ENCODE measurements at places on chromosomes 2 and 18.

DNA sequence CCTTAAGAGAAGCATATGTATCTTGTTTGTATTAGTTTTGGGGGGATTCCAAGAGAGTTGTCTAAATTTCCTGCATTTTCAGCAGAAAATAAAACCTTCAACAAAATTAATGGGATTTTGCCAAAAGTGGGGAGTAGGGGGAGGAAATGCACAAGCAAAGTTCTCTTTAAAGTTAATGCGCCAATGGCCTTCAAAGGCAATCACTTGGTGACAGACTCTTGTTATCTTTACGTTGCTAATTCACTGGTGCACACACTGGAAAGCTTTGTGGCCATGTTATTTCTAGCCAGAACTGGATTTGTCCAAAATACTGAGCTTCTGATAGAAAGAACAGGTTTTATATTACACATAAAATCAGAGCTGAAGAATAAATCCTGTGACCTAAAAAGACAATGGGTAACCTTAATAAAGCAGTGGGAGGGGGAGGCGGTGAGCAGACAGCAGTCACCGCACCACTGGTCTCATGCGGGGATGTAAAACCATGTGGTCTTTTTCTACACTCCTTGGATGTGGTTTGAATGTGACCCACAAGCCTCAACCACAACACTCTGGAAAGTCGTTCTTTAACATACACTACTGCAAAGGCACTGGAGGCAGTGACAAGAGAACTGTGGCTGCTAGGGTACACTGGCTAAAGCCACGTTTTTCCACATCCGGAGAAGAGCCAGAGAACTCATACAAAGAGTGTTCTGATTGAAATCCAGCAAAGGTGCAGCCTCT, 176.9 kb upstream of the SMAD7 start:
- peaks cover 9% of the 10 kb centered on the region for H3K4me1 ChIP-seq
- H3K27me3 ChIP-seq: no peaks in the 10 kb centered on the region
- H3K27ac ChIP-seq: peak overlapping the region; percentile 36
- H3K4me3 ChIP-seq: no peak overlapping the region
- DNase-seq: no peak

DNA sequence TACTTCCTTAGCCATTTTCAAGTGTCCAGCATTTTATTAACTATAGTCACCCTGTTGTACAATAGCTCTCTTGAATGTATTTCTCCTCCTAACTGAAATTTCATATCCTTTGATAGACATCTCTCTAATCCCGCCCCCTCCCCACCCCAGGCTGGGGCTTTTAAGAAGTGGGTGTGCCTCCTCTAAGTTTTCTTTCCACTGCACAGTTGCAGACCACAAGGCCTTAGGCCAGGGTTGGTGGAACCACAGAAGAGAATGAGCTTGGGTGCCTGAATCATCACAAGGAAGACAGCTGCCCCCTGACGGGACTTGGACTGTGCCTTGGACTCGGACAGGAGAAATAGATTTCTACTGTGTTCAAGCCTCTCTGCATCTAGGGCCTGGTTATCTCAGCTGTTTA, 193.4 kb downstream of the HAUS1 start:
- H3K4me1 ChIP-seq: peaks cover 21% of the 10 kb centered on the region
- H3K4me3 ChIP-seq: no peak overlapping the region
- no peaks in the 10 kb centered on the region for H3K36me3 ChIP-seq
- no peak for DNase-seq

DNA sequence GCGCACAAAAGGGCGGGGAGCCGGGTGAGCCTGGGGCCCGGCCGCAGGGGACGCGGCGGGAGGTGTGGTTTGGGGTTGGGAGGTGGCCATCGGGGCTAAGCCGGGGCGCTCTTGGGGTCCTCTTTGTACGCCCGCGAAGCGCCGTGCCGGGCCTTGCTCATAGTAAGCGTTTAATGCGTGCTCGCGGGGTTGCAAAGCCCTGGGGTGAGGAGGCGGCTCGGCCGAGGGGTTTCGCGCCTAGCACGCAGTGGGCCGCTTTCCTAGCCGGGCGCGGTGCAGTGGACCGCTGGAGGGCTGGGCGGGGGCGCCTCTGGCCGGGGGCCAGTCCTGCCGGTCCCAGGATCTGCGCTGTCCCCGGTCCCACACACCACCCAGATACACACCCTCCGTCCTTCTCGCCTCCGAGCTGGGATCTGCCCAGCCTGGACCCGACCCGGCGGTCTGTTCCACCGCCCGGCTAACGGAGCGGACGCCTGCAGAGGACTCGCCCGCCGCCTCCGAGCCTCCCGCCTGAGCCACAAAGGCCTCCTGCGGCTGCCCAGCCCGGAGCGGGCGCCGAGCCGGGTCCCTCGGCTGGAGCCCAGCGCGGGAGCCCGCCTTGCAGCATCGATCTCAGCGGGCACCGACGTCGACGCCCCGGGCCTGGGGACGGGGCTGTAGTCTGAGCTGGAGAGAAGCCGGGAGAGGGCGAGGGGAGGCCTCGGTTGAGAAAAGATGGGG, 564 bp downstream of the DPYSL5 start:
- H3K27ac ChIP-seq: no peak overlapping the region
- H3K27me3 ChIP-seq: peaks cover 63% of the 10 kb centered on the region
- peaks cover 14% of the 10 kb centered on the region for H3K4me1 ChIP-seq

- peaks cover 36% of the 10 kb centered on the region for H3K27me3 ChIP-seq
- H3K27ac ChIP-seq: no peak overlapping the region
- H3K36me3 ChIP-seq: no peaks in the 10 kb centered on the region
Measured at GRCh38 chr2:103959174-103960128, 894.5 kb upstream of the POU3F3 start.

DNA sequence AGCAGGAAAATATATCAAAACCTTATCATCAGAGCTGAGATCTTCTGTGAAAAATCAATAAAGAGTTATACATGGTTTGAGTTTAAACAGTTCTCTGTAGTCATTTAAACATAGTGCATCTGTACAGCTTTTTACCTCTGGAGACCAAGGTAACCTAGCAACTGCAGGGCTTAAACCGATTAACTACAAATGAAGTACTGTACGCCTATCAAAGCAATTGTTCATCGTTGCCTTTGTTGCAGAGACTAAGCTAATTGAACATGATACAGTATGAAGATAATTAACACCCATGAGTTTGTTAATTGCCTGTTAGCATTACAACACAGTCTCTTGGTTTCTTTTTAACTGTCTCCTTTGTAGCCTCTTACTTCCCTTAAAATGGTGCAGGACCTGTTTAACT, 147.9 kb downstream of the LNPK start:
- H3K27ac ChIP-seq: no peak overlapping the region
- H3K4me1 ChIP-seq: peaks cover 41% of the 10 kb centered on the region
- no peak for DNase-seq
